ENCODE measurements at places on chromosomes 2 and 18.

DNA sequence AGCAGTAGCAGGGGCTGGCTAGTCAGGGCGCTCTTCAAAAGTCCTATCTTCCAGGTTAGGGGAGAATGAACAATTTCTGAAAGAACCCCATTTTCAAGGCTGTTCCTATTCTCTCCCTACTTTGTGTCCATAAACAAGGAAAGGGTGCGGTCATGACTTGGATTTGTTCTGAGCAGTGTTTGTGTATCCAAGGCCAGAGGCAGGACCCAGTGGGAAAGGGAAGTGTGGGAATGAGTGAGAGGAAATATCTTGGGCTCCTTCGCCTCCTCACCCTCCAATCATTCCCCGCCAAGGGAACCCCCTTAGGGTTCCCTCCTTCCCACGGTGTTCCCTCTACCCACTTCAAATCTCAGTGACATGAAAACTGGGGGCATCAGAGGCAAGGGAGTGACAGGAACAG is 25.5 kb upstream of the SPTBN1 start:
- no peak for DNase-seq

DNA sequence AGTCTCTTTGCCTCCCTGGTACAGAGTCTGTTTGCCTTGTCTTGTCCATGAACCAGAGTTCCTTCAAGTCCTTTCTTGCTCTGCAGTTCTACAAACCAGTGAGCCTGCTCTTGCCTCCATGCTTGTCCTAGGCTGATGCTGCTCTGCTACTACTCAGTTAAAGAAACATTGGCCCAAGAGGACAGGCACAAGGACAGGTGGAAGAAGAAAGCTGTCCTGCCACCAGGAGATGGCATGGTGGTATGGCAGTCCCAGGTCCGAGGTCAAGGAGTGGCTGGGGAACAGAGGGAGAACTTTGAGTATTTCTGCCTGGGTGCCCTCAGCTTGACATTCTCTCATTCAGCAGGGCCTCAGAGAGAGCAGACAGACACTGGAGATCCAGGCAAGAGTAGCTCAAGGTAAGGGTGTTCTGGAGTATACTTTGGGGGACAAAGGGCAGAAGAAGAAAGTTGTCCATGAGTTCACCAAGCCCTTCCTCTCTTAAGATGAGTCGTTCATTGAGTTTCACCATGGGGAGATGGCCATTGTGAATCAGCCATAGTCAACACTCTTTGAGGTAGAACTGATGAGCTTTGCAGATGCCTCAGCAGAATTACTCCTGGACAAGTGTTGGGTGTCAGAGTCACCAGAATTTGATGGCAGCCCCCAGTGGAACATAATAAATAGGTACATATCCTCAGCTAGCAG is 20.4 kb downstream of the TTC32 start:
- no peak for DNase-seq

- no peak for DNase-seq
Observed at GRCh38 chr2:73716543-73717250, 20.4 kb downstream of the TPRKB start.

GRCh38 chr2:203824057-203824456 is 43.5 kb upstream of the CTLA4 start:
- DNase-seq, result no peak

DNA sequence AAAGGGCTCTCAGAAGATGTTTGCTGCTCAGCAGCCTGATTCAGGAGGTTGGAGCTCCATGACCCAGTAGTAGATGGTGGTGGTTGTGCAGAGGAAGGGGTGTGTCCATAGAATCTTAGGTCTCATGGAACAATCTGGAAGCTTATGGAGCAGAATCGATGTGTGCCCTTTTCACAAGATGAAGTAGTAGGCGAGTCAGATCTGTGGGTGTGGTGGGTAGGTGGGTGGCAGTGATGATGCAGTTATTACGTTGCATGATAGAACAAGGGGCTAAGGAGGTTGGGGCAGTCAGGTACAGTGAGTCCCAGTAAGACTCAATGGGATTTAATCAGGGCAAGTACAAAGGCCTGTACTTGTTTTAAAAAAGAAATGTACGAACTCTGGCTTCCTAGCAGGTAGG is 9.1 kb downstream of the TET3 start:
- no peak for DNase-seq

DNA sequence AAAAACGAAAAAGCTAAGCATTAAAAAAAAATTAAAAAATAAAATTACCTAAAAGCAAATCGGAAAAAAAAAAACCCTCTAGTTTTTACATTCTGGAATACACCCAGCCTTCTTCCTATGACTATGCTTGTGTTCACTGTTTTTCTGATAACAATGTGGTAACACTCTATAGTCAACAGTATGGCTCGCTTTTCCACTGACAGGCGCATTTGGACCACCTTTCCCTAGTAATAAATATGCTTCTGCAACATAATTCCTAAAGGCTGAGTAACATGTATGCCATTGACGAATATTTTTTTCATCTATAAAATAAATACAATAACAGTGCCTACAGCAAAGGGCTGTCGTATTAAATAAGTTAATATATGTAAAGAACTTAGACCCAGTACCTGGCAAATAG is 27.9 kb downstream of the NOL10 start:
- DNase-seq, result no peak

DNA sequence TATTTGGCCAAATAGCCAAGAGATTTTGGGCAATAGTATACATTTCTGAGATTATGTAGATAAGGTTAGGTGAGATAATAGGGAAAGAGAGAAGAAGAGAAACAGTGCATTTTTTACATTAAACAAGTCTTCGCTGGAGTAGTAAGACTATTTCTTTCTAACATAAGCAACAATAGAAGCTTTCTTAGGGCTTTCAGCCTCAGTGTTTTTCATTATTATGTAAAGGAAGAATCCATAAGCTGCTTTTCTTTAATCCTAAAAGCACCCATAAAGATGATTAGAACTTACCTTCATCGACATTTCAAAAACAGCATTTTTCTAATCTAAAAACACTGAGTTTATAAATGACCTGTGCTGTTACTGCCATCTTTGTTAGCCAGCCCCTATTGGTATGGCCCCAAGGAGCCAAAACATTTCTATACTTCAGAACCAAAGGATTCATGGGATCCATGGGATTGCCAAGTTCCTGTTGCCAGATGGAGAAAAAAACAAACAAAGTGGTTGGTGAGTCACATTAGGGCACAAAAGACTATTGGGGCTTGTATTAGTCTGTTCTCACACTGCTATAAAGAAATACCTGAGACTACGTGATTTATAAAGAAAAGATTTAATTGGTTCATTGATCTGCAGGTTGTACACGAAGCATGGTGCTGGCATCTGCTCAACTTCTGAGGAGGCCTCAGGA is 88.2 kb downstream of the SCG2 start:
- no peak for DNase-seq

DNA sequence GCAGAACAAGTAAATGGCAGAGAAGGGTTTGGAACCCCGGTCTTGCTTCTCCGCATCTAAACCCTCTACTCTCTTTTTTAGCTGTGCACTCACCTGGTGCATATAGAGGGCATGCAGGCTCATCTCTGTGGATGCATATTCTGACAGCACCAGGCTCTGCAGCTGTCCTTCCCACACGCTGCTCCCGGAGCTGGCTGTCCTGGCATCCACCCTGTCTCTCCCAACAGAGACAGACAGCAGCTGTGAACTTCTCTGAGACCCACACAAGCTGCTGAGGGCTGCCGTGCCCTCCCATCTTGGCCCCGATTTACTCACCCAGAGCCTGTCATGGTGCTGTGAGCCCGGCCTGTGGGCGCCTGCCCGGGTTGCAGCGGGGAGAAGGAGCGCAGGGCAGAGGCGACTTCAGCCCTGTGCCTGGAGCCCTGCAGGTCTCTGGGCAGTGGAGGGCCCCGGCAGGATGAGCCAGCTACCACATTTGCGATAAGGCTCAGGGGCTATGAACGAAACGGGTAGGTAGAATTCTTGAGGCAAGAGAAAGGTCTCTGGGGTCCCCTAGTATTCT is 3.3 kb upstream of the ABCB6 start:
- DNase-seq, result no peak

- no peak for DNase-seq
Observed at GRCh38 chr2:34656632-34657031, 1057.5 kb upstream of the FAM98A start.

DNA sequence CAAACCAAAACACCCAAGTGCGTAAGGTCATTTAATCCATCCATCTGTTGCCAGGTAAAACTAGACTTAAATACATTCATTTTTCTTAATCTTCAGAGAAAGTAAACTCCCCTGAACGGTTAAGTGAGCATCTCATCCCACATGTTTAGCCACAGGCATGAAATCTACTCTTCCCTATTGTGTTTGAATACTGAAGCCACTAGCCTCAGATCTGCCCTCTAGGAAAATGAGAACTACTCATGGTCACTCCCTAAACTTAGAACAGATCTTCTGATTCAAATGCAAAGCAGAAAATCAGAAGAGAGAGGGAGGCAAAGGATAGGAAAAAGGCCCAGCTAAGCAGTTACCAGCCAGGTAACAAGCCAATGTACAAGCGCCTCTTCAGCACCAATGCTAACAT is 7.1 kb downstream of the TMEM247 start:
- no peak for DNase-seq

- DNase-seq, result no peak
Observed at GRCh38 chr2:234447963-234448362, 48.9 kb downstream of the ARL4C start.

GRCh38 chr2:241943209-241943850 is 73.8 kb downstream of the RTP5 start:
- no peak for DNase-seq

DNA sequence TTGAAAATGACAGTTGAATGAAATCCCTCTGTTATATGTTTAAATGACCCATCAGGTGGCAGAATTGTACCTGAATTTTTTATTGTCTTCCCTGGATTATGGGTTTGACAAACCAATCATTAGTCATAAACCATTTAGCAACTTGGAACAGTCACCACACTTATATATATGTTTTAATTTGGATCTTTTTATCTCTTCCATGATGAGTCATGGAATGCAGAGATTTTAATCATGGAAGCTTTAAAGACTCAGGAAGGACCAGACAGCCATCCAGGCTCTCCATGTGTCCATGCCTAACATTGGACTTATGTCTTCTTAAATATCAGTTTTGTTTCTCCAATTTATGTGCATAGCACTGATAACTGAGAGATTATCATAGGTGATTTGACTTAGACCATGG is 188.3 kb upstream of the ZSWIM2 start:
- no peak for DNase-seq

GRCh38 chr18:76765649-76766048 is 56.7 kb upstream of the ZNF236 start:
- DNase-seq, result no peak

GRCh38 chr2:32565902-32566301 is 61.9 kb upstream of the TTC27 start:
- DNase-seq, result no peak

DNA sequence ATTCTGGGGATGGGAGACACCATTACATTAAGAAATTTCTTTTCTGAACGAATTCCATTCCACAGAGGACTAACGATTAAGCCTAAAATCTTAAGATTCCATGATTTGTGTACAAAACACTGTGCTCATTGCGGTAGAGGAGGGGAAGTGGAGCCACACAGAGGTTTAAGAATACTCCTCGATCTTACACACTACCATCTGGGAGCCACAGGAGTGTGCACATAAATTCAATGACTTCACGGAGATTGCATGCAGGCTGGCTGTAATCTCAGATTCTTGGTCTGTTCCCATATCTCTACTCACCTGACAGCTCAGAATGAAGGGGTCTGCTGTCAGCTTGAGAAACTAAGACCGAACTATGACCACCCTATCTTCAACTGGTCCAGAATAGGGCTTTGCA is 762 bp downstream of the VPS4B start:
- no peak for DNase-seq

- DNase-seq, result no peak
Observed at GRCh38 chr2:38509947-38510326, 92.8 kb downstream of the HNRNPLL start.

- peak; percentile 44 for DNase-seq
Observed at GRCh38 chr2:237449193-237449881, 35.4 kb upstream of the COL6A3 start.

- DNase-seq, result no peak
Observed at GRCh38 chr2:2889646-2890045, 488.0 kb downstream of the EIPR1 start.

DNA sequence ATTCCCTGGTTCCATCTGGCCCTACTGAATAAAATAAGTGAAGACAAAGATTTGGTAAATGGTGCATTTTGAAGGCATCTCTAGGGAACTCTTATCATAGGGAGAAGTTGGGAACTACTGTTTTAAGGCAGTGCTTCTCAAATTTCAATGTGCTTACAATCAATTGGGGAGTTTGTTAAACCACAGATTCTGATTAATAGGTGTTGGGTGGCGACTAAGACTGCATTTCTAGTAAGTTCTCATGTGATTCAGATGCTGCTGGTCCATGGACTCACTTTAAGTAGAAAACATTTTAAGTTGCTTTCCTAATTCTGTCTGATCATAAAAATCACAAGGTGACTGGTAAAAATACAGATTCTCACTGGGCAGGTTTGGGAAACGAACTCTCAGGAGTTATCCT is 14.6 kb downstream of the FARSB start:
- DNase-seq, result no peak

- DNase-seq, result no peak
Observed at GRCh38 chr2:173393186-173393585, 38.5 kb downstream of the CDCA7 start.

DNA sequence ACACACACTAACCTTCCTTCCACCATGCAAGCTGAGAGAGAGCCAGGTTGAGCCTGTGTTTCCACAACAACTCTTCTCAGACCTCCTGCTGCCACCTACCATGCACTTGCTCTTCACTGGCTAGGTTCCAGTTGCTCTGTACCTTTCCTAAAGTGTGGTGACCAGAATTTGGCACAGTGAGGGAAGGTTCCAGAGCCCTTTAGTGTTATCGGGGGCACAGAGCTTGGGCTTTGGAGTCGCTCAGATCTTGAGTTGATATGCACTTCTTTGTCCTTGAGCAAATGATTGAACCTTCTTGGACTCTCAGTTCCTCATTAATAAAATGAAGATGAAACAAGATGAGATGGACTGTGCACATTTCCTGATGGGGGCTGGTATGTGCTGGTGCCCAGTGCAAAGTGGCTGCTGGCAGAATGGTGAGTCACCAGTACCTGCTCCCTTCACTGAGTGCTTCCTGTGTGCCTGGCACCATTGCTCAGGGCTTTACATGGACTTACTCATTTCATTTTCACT is 47.1 kb downstream of the NEDD4L start:
- DNase-seq, result no peak

- no peak for DNase-seq
Observed at GRCh38 chr2:17355608-17356329, 162.5 kb downstream of the RAD51AP2 start.

- DNase-seq, result no peak
Observed at GRCh38 chr2:233379034-233379433, 24.7 kb downstream of the DGKD start.

DNA sequence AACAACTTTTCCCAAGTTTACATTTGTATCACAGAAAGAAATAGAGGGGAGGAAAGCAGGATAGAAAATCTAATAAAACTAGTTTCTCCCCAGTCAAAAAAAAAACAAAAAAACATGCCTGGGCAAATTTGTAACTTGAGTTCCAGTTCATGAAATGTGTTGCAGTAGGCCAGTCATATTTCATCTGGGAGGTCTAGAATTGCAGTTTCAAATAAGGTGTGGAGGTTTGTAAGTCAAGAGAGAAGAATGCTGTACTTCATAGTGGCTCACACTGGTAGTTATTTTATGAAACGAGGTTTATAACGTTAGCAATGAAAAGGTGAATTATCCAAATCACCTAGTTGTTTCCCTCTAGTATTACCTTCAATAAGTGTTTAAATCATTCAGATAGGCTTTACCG is 1313.9 kb upstream of the SLC39A10 start:
- no peak for DNase-seq

GRCh38 chr2:2873450-2873811 is 504.2 kb downstream of the EIPR1 start:
- DNase-seq, result no peak

Measured in femur (tissue), 1 donor.